ENCODE measurements at places on chromosomes 2 and 18. TPM values are rescaled to one million over a fixed set of nuclear protein-coding genes. Genes with fewer than 3 reads are reported as not detected.

GRCh38 chr2:86400321-86400720, 40.9 kb upstream of the KDM3A start:
- no peak overlapping the region for H3K27ac ChIP-seq
- peaks cover 5% of the 10 kb centered on the region for H3K27me3 ChIP-seq
- H3K4me3 ChIP-seq = no peak overlapping the region
- no peaks in the 10 kb centered on the region for H3K36me3 ChIP-seq
- no peaks in the 10 kb centered on the region for H3K4me1 ChIP-seq

DNA sequence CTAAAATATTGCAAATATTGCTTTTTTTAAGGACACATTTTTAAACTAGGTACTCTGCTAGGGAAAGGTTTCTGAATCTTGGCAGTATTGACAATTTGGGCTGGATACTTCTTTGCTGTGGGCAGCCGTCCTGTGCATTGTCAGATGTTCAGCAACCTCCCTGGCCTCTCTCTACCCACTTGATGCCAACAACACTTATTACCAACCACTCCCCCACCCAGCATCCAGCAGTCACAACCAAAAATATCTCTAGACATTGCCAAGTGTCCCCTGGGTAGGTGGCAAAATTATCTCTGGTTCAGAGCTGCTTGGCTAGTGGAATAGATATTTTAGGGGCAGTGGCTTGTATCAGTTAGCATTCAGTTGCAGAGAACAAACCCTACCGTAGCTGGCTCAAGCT, 114.3 kb upstream of the PNPT1 start:
- H3K4me3 ChIP-seq = no peak overlapping the region
- no peak overlapping the region for H3K27ac ChIP-seq
- no peaks in the 10 kb centered on the region for H3K36me3 ChIP-seq
- H3K27me3 ChIP-seq = peaks cover 2% of the 10 kb centered on the region
- DNase-seq = no peak
- H3K4me1 ChIP-seq = no peaks in the 10 kb centered on the region

Gene CNNM3
- total RNA-seq = 16.3 TPM

- no peaks in the 10 kb centered on the region for H3K36me3 ChIP-seq
- no peak overlapping the region for H3K27ac ChIP-seq
- no peaks in the 10 kb centered on the region for H3K27me3 ChIP-seq
- no peak for DNase-seq
- no peaks in the 10 kb centered on the region for H3K4me1 ChIP-seq
- H3K4me3 ChIP-seq = no peak overlapping the region
Observed at GRCh38 chr2:34252111-34252510, 653.0 kb upstream of the FAM98A start.

DNA sequence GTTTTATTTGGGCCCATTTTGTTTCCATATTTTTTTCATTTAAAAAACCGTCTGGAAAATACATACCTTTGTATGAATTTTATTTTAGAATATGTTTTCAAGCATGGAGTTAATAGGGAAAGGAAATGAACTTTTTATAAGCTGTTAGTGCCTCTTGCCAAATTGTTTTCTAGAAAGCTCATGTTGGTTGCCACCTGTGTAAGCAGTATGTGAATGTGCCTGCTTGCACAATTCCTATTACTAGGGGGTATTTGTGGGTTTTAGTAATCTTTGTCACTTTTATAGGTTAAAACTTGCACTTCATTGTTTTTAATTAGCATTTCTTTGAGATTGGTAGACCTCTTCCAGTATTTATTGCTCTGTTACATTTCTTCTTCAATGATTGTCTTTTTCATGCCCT, 107.3 kb downstream of the TANC1 start:
- peaks cover 4% of the 10 kb centered on the region for H3K27me3 ChIP-seq
- no peak for DNase-seq
- no peak overlapping the region for H3K27ac ChIP-seq
- H3K4me1 ChIP-seq = no peaks in the 10 kb centered on the region
- H3K4me3 ChIP-seq = no peak overlapping the region

- no peak overlapping the region for H3K4me3 ChIP-seq
- H3K4me1 ChIP-seq = peaks cover 23% of the 10 kb centered on the region
- H3K36me3 ChIP-seq = peaks cover 28% of the 10 kb centered on the region
- DNase-seq = no peak
Observed at GRCh38 chr18:74683573-74683972, 85.9 kb downstream of the ZNF407 start.

Gene SCG2
- total RNA-seq = not detected

GRCh38 chr2:188880740-188881139, 93.4 kb upstream of the COL3A1 start:
- no peak overlapping the region for H3K27ac ChIP-seq
- no peaks in the 10 kb centered on the region for H3K36me3 ChIP-seq
- DNase-seq = no peak
- no peaks in the 10 kb centered on the region for H3K27me3 ChIP-seq
- H3K4me3 ChIP-seq = no peak overlapping the region
- no peaks in the 10 kb centered on the region for H3K4me1 ChIP-seq

Measured in activated CD4-positive, alpha-beta memory T cell treated with anti-CD3 and anti-CD28 coated beads for 36 hours (primary cell).